ENCODE measurements at places on chromosomes 5 and 9.
A peak's percentile ranks its signal among the peaks of the same experiment; 100 is the strongest.

- DNase-seq: no peak
Observed at GRCh38 chr5:31937703-31938102, 236.4 kb downstream of the GOLPH3 start.

DNA sequence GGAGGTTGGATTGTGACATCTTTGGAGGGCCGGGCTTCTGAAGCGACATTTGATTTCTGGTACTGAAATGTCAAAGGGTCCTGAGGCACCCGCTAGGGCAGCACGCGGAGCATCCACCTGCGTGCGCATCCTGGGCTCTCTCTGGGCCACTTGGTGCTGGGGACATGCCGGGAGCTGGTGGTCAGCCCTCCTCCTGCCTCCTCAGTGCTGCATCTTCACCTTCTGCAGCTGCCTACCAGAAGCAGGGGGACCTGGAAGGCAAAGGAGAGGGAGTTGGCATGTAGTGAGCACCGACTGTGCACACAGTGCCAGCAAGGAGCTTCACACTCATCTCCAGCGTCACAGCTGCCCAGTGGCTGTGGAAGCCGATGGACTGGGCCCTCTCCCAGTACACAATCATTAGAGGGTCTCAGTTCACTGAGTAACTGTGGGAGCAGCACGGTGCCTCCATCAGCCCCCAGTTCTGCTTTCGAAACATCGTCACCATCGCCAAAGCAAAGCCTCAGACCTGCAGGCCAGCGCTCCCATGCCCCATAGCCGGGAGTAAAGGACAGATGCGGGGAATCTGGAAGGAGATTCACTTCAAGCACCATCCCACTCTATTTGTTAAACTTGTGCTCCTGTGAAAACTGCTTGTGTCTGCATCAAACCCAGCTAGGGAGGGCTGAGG is 138.4 kb downstream of the KCNIP1 start:
- DNase-seq: no peak

- DNase-seq: no peak
Observed at GRCh38 chr9:135840539-135840938, 66.8 kb downstream of the CAMSAP1 start.

DNA sequence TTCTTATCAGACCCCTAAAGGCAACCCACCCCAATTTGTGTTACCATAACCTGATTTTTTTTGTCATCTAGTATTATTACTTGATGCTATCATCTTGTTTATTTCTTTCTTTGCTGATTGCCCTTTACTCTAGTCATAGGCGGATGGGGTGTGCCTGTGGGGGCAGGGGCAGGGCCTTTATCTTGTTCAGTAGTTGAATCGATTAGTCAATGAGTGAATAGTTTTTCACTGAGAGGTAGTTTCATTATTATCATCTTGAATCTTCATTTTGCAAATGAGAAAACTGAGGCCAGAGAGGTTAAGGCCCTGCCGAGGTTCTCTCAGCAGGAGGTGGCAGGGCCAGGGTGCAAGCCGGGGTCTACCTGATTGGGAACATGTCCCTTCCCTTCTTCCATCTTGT is 9.4 kb upstream of the GM2A start:
- DNase-seq: no peak

- DNase-seq: peak; percentile 41
Observed at GRCh38 chr5:159106193-159106568, 6.5 kb upstream of the EBF1 start.

- DNase-seq: no peak
Observed at GRCh38 chr5:68545636-68546295, 330.2 kb downstream of the PIK3R1 start.

GRCh38 chr5:96342581-96342980 is 90.5 kb downstream of the PCSK1 start:
- no peak for DNase-seq

DNA sequence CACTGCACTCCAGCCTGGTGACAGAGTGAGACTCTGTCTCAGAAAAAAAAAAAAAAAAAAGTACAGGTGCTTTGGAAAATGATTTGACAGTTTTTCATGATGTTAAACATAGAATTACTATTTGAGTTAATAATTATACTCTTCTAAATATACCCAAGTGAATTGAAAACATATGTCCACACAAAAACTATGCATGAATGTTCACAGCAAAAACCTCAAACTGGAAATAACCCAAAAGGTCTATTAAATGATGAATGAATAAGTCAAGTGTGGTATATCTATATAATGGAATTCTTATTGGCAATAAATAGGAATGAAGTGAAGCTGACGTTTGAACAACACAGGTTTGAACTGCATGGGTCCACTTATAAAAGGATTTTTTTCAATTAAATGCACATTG is 207.2 kb upstream of the DAB2 start:
- DNase-seq: no peak

- peak; percentile 9 for DNase-seq
Observed at GRCh38 chr5:179234563-179235135, 110.6 kb downstream of the ADAMTS2 start.

DNA sequence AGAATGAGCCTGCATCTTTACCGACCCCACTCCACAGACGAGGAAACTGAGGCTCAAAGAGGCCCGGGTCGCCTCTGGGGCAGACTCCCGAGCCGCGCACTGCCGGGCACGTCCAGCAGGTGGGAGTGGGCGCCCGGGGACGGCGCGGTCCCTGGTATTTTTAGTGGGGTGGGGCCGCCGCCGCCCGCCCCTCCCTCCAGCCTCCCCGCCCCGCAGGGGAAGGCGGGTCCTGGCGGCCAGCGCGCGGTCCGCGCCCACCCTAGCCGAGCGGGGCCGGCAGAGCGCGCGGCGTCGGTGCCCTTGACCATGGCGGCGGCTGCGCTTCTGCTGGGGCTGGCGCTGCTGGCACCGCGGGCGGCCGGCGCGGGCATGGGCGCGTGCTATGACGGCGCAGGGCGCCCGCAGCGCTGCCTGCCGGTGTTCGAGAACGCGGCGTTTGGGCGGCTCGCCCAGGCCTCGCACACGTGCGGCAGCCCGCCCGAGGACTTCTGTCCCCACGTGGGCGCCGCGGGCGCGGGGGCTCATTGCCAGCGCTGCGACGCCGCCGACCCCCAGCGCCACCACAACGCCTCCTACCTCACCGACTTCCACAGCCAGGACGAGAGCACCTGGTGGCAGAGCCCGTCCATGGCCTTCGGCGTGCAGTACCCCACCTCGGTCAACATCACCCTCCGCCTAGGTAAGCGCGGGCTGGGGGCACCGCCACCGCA is at the start of gene LAMC3:
LAMC3 (plus strand) TSS at position 266 of the 710 bp plus-strand sequence; CDS start at position 307, 41 bp downstream.
- DNase-seq: no peak

GRCh38 chr9:77935974-77936373 is 95.6 kb downstream of the GNAQ start:
- DNase-seq: no peak

DNA sequence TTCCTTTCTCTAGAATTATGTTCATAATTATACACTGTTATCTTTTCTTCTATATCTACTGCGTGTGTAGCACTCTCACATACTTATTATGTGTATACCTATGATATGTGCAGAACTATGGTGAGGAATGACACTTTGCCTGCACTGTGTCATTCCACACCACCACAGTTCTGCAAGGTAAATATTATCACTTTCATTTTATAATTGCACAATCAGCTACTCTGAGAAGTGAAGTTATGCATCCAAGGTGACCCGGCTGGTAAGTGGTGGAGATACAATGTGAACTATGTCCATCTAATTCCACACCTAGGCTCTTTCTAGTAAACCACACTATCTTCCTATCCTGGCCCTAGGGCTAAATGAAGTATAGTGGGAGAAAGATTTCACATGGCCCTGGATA is 170.1 kb upstream of the ATP10B start:
- no peak for DNase-seq

- DNase-seq: no peak
Observed at GRCh38 chr5:148606296-148606695, 48.0 kb downstream of the HTR4 start.
